Fibroblast of lung (primary cell): ENCODE measurements at places on chromosomes 4 and X. TPM values are rescaled to one million over a fixed set of nuclear protein-coding genes. Genes with fewer than 3 reads are reported as not detected.

The BTC gene
- 3.1 and 7.8 TPM in 2 replicates for total RNA-seq

The VCX3B gene
- total RNA-seq = not detected in 2 replicates

The SMIM10L2A gene
- 0.51 and 0.66 TPM in 2 replicates for total RNA-seq

The DMP1 gene
- total RNA-seq = not detected in 2 replicates

The SMARCAD1 gene
- total RNA-seq = 30.7 and 31.3 TPM in 2 replicates

The AIFM1 gene
- 18.2 and 23.1 TPM in 2 replicates for total RNA-seq

The RBMXL3 gene
- total RNA-seq = not detected in 2 replicates

The JADE3 gene
- 4.1 and 5.3 TPM in 2 replicates for total RNA-seq

The RHOXF1 gene
- total RNA-seq = not detected in 2 replicates

The GYPE gene
- total RNA-seq = 1.2 and 1.3 TPM in 2 replicates

The F8A3 gene
- total RNA-seq = 0.99 and 1.0 TPM in 2 replicates
